Activated naive CD8-positive, alpha-beta T cell treated with anti-CD3 and anti-CD28 coated beads, Interleukin-2, amount 10 ng/mL, durations not matched to agents 7 days and 5 days (primary cell): ENCODE measurements at places on chromosomes 3 and 15. TPM values are rescaled to one million over a fixed set of nuclear protein-coding genes. Genes with fewer than 3 reads are reported as not detected.

GRCh38 chr15:92733934-92734521, 78.5 kb upstream of the FAM174B start:
- H3K4me1 ChIP-seq: peaks cover 5% of the 10 kb centered on the region
- peak; percentile 51 for DNase-seq
- peak overlapping the region; percentile 78 for H3K27ac ChIP-seq
- H3K27me3 ChIP-seq: peaks cover 1% of the 10 kb centered on the region
- no peaks in the 10 kb centered on the region for H3K36me3 ChIP-seq

DNA sequence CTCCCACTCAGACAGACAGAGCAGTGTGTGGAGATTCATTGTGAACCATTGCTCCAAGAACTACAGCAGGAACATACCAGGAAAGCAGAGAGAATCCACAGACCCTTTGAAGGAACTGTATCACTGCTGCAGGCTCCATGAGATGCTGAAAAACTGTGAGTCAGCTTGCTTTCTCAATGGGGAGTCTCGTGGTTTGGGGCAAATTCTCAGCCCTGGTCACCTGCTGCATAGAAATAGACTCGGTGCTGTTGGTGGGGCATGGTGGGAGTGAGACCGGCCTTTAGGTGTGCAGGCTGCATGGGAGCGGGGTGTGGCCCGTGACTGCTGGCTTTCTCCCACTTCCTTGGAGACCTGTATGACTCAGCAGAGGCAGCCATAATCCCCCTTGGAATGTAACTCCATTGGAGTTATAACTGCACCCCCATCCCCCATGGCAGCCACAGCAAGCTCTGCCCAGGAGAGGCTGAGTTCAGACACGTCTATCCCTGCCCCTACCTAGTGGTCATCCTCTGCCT, 35.6 kb downstream of the ALCAM start:
- no peaks in the 10 kb centered on the region for H3K27me3 ChIP-seq
- no peak for DNase-seq
- H3K4me1 ChIP-seq: no peaks in the 10 kb centered on the region

Gene FBLN2
- 2.6 TPM for total RNA-seq

GRCh38 chr15:83380059-83380458, 67.1 kb upstream of the SH3GL3 start:
- H3K4me3 ChIP-seq: no peak overlapping the region
- H3K27ac ChIP-seq: no peak overlapping the region
- H3K4me1 ChIP-seq: peaks cover 5% of the 10 kb centered on the region
- H3K36me3 ChIP-seq: no peaks in the 10 kb centered on the region
- peaks cover 38% of the 10 kb centered on the region for H3K27me3 ChIP-seq
- no peak for DNase-seq

DNA sequence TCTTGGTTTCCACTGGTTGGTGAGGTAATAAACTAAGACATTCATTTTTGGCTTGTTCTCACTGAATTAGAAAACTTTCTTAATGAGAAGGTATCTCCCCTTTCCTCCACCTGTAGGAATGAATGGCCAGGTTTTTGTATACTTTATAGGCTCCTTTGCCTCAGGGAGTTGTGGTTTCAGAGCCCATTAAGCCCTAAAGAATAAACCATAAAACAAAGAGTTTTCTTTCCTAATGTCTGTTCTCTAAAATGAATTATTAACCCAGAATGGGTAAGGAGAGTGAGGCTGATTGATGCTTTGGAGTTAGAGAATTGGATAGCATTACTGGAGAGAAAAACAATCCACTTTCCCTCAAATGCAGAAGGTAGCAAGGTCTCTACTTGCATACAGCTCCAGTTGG, 67.6 kb downstream of the TIGIT start:
- H3K27me3 ChIP-seq: no peaks in the 10 kb centered on the region
- no peaks in the 10 kb centered on the region for H3K36me3 ChIP-seq
- no peaks in the 10 kb centered on the region for H3K4me1 ChIP-seq
